Dermis microvascular lymphatic vessel endothelial cell (primary cell): ENCODE measurements at places on chromosomes 2 and 18. TPM values are rescaled to one million over a fixed set of nuclear protein-coding genes. Genes with fewer than 3 reads are reported as not detected.

Gene MC4R
- not detected in 2 replicates for total RNA-seq

Gene MGAT4A
- total RNA-seq: 6.2 and 9.4 TPM in 2 replicates

Gene ABCG5
- total RNA-seq: not detected in 2 replicates

Gene SIX2
- 0.13 TPM in 1 of 2 replicates, not detected in the other for total RNA-seq
